ENCODE measurements at places on chromosomes 7 and 10.

DNA sequence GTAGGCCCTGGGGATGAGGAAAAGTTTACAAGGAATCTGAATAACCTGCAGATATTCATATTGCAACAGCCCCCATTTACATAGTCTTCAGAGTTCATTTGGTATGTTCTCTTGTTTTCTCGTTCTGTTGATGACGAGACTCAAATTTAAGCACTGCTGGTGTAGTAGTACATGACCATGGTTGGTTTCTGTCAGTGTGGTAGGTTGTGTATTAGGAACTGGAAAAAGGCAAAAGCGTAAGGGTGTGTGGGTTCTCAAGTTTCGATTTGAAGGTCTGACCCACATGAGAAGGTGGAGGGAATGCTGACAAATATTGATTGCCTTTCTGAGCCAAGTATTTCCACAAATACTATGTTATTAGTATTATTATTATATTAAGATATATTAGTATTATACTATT lies 151.7 kb downstream of the AUTS2 start:
- DNase-seq = no peak

DNA sequence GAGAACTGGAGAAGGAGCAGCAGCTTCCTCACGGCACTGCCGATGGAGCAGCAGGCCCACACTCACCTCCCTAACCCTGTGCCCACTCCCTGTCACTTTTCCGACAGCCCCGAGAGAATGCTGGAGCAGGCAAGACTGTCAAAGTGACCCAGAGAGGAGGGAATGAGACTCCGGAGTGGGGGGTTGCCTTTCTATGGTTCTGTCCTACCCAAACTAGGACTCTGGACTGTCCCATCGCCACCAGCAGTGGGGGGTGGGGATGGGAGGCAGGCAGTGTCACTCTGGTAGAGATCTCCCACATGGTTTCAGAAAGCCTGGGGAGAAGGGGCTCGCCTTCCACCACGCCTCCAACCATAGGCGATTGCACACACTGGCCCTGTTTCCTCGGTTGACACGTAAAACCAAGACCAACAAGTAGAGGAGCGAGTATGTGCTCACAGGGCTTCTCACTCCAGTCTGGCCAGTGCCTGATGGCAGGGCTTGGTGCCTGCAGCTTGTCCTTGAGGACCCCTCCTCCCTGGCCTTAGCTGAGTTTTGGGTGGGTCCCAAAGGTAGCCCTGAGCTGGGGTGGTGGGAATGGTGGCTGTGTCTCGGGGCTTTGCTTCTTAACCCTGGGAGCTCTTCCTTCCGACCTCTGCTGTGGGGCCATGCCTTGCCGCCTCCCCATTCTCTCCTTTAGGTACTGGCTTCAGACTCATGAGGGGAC lies 148.5 kb downstream of the PTPN20 start:
- no peak for DNase-seq

DNA sequence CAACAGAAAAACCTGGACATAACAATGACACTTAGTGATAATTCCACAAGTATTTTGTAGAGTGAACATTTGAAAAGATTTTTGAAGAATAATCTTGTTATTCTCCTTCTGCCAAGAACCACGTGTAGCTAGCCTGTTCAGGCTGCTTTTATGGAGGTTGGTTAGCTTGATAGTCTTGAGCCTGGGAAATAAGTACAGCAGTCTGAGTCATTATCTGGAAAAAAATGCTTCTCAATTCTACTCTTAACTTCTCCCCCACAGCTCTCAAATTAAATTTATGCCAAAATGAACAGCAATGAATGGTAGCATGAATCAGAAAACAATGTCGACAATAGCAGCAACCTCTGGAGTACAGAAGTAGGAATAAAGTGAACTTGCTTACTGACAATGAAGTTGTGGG lies 63.2 kb downstream of the GPR37 start:
- no peak for DNase-seq

GRCh38 chr10:14840178-14840577 lies 2.1 kb downstream of the HSPA14 start:
- DNase-seq = no peak

GRCh38 chr10:51119441-51119840 lies 45.2 kb downstream of the PRKG1 start:
- no peak for DNase-seq

DNA sequence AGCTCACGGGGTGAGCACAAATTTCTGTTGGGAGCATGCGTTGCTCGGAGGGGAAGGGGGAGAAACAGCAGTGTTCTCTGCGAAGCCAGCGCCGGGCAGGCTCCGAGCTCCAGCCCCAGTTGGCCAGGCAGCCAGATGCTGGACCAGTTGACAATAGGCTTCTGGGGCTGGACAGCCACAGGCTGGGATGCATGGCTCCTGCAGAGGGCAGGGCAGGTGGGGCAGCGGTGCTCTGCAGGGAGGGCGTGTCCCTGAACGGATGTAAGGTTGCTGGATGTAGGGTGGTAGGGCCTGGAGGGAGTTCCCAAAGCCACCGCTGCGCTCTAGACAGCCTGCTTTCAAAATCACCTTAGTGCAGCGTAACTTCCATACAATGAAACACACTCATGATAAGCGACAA lies 574.9 kb downstream of the GLRX3 start:
- DNase-seq = no peak

DNA sequence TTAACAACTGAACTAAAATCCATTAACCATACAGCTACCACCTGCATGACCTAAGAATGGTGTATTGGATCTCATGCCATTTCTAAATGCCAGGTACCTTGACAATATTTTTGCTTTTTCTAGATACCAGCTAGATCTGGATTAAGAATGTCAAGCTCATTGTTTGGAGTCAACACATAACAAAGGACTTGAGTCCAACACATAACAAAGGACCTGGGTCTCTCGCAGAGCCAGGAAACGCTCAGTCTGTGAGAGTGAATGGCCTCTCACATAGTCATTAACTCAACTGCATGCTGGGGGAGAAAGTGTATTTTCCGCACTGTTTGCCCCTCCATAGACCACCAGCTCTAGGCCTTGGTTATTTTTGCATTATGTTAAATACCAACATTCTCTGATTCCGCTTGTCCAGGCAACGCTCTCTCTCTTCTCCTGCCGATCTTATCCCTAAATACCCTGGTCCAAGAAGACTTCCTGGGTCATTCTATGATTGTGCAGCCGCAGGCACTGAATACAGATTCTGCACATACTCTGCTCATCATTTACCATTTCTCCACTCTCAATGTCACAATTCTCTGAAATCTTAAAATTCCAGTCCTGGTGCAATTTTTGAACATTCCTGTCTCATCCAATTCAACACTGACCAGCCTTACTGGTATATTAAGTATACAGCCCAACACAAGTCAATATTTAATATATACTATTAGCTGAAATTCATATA lies 31.2 kb downstream of the ITIH5 start:
- no peak for DNase-seq

DNA sequence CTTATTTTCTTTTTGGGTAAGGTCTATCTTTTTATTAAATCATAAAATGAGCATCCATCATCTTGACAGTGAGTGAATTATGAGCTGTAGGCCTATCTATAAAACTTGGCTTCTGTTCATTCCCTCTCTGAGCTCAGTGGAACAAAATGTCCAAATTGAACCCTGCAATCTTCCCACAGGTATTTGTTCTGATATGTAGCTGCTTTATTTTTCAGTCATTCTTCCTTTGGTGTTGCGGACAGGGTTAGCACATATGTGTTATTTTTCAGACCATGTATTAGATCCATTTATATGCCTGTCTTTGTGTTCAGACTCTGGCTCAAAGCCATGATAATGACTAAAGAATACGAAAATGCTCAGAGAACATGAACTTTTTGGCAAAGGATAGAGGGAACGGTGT lies 201.6 kb upstream of the KIAA1217 start:
- DNase-seq = no peak

GRCh38 chr10:46094931-46095750 lies 49.1 kb upstream of the MSMB start:
- DNase-seq = no peak

DNA sequence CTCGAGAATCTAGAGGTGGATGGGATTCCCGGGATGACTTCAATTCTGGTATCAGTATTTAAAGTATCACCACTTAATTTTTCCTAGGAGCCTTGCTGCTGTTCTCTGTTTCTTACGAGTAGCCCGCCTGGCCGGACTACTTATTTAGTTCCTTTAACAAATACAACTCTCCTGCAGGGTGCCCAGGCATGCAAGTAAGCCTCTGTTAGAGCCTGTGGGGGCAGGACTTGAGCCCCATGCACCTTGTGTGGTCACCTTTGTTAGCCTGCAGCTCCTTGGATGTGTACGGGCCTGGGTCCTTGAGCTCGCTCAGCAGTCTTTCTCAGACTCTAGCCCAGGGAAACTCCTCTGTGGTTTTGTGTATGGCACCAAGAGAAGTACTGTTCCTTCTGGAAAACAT lies 16.1 kb downstream of the EIF4H start:
- DNase-seq = no peak

GRCh38 chr7:27969346-27969745 lies 211.2 kb downstream of the JAZF1 start:
- DNase-seq = no peak

DNA sequence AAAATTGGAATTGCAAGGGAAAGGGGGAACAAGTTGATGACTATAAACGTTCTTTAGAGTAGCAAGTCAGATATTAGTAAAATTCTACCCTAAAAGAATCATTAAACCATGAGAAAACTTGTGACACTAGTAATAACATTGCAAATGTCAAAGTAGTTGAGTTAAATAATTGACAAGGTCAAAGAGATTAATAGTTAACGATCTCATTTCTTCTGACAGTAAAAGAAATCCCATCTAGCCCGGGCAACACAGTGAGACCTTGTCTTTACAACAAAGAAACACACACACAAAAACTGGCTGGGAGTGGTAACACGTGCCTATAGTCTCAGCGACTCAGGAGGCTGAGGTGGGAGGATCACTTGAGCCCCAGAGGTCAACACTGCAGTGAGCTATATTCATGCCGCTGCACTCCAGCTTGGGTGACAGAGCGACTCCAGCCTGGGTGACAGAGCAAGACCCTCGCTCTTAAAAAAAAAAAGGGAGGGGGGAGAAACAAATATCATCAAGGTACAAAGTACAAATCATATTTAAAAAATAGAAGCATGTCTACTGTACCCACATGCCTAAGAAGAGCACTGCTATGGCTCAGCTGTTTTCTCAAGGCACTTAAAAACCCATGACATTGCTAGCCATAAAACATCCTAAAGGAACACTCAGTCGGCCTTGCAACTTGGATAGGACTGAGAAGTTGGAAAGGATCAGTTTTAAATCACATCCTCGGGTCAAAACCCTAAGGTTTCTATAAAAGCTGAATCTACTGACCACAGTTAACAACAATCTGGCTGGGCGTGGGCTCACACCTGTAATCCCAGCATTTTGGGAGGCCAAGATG lies 401.1 kb downstream of the PARD3 start:
- DNase-seq = no peak

- no peak for DNase-seq
Measured at GRCh38 chr10:112812586-112812985, 137.5 kb upstream of the TCF7L2 start.

- no peak for DNase-seq
Measured at GRCh38 chr10:69878038-69878437, 76.3 kb downstream of the COL13A1 start.

DNA sequence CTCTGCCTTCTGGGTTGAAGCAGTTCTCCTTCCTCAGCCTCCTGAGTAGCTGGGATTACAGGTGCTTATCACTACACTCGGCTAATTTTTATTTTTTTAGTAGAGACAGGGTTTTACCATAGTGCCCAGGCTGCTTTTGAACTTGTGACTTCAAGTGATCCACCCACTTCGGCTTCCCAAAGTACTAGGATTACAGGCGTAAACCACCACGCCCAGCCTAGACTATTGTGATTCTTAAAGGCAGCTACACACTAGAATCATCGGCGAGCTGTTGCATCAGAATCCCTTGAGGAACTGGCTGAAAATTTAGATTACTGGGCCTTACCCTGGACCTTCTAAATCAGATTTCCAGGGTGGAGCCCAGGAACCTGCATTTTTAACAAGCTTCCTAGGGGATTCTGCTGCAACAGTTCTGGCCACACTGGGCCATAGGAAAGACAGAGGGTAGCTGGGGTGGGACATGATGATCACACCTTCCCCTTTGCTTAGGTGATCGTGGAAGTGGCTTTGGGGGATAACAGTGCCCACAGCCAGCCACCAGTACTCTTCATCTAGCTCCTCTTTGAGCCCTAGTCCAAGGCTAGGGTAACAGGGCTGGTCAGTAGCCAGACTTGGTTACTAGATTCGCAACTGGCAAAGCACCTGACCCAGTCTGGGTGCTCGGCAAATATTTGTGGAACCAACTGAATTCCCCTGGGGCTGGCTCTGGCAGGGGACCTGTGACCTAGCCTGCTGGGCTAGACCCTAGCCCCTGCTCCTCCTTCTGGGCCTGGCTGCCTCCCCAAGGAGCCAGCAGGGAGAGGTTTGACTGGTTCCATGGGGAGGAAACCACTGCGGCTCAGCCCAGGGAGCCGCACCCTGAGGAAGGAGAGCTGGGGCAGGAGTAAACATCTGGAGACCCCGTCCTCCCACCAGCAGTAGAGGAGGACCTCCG lies 67.1 kb upstream of the DUSP5 start:
- no peak for DNase-seq

DNA sequence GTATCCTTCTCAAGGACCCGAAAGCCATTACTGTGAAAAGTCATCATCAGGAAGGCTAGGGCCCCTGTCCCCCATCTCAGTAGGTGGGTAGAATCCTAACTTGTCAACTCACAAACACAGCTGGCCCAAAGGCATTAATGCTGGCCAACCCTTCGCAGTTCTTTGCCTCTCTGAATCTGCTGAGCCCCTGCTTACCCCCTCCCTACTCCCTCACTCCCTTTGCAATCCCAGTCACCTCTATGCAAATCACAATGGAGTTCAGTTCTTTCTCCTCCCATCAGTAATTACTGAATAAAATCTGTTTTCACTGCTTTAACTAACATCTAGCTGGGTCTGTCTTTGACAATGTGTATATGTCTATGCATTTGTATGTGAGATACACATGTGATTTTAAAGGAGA lies 38.1 kb upstream of the AOAH start:
- no peak for DNase-seq

DNA sequence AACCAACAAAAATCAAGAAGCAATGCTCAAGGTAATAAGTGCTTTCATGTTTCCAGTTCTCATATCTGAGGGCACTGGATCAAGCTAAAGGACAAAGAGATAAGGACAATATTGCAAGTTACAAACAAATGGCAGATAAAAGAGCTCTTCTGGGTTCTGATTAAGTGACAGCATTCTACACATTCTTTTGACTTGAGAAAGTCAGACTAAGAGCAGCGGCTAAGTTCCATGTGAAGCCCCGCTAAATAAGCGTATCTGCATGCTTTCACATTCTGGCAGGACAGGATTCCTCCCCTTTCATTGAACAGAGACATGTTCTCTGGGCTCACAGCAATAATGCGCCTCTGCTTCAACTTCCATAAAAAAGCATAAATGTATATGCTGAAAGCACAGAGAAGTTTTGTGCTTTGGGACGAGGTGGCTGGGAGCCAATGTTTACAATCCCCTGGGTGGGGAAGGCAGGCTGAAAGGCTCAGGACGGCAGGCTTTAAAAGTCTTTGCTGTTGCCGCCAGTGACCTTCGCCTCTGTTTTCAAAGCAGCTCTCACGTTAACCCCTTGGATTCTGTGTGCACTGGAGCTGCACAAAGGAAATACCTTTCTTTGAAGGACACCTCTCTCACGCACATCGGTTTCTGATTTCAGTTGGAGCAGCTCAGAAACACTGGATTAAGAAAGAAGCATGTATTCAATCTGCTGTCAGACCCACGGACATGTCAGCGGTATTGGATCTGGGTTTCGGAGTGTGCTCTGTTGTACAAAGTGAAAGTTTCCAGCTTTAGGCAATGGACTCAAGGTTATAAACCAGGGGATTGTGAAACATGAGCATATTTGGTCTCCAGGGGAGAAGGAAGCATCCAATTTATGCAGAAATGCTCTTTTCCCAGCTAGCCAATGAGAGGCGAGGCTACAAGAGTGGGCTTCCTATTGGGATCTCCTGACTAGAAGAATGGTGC lies 105.4 kb upstream of the FAM133B start:
- no peak for DNase-seq
